Pancreas (tissue), 10 donors: ENCODE measurements at places on chromosomes 2 and 18. TPM values are rescaled to one million over a fixed set of nuclear protein-coding genes. Genes with fewer than 3 reads are reported as not detected.

GRCh38 chr2:218070587-218070986, 1.5 kb downstream of the RUFY4 start:
- DNase-seq = no peak
- H3K36me3 ChIP-seq = no peaks in the 10 kb centered on the region
- H3K27ac ChIP-seq = no peak overlapping the region
- H3K27me3 ChIP-seq = no peaks in the 10 kb centered on the region
- no peaks in the 10 kb centered on the region for H3K4me1 ChIP-seq

GRCh38 chr2:127592761-127593227, 53.2 kb upstream of the GPR17 start:
- no peaks in the 10 kb centered on the region for H3K36me3 ChIP-seq
- no peaks in the 10 kb centered on the region for H3K4me1 ChIP-seq
- no peak overlapping the region for H3K4me3 ChIP-seq
- no peaks in the 10 kb centered on the region for H3K27me3 ChIP-seq
- no peak for DNase-seq

- H3K4me3 ChIP-seq = no peak overlapping the region
- H3K27ac ChIP-seq = no peak overlapping the region
- no peaks in the 10 kb centered on the region for H3K27me3 ChIP-seq
- H3K36me3 ChIP-seq = no peaks in the 10 kb centered on the region
Measured at GRCh38 chr18:51399491-51400122, 202.1 kb upstream of the MEX3C start.

GRCh38 chr2:204197336-204198005, 260.9 kb downstream of the ICOS start:
- no peaks in the 10 kb centered on the region for H3K27me3 ChIP-seq
- no peak overlapping the region for H3K4me3 ChIP-seq
- H3K27ac ChIP-seq = no peak overlapping the region
- H3K36me3 ChIP-seq = no peaks in the 10 kb centered on the region
- no peak for DNase-seq

DNA sequence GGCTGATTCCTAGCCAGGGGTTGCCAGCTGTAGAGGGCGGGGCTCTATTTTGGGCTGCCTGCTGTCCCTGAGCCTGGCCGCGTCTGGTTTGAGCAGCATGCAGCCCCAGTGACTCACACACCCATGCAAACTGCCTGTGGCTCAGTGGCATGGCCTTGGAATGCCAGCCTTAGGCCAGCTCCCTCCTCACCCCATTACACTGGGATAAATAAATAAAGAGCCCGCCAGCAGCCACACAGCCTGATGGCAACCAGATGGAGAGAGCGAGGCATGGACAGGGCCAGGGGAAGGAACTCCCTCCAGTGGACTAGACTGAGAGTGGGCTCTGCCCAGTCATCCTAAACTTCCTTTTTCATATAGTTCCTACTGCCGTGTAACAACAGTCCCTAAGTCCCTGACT, 18.3 kb downstream of the NHEJ1 start:
- H3K27ac ChIP-seq = no peak overlapping the region
- no peaks in the 10 kb centered on the region for H3K36me3 ChIP-seq
- no peaks in the 10 kb centered on the region for H3K4me1 ChIP-seq
- no peaks in the 10 kb centered on the region for H3K27me3 ChIP-seq

DNA sequence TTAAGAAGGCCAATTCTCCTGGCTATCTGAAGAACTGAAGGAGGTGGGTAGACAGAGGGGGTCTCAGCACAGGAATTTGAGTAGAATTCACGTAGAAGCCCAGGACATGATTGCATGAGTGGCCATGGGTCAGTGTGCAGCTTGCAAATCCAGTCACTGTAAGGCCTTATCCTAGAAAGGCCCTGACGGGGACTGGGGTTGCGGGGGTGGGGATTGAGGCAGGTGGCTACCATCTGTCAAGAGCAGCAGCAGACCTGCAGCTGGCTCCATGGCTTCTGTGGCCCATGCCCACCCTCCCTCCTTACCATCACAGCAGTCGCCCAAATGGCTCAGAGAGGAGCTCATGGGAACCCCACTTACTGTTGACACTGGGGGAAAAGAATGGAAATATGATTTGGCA, 34.6 kb upstream of the SLC14A1 start:
- no peak for DNase-seq
- H3K27me3 ChIP-seq = no peaks in the 10 kb centered on the region
- H3K27ac ChIP-seq = no peak overlapping the region

The HOXD9 gene
- total RNA-seq = 0.17 TPM

The PAIP2B gene
- total RNA-seq = 40.3 TPM

The DOK6 gene
- total RNA-seq = 1.3 TPM

The REG1B gene
- 34,839 TPM for total RNA-seq
